CD8-positive, alpha-beta T cell (primary cell): ENCODE measurements at places on chromosomes 4 and X.

GRCh38 chr4:77695774-77696173 is 90.2 kb downstream of the CXCL13 start:
- no peak for DNase-seq

DNA sequence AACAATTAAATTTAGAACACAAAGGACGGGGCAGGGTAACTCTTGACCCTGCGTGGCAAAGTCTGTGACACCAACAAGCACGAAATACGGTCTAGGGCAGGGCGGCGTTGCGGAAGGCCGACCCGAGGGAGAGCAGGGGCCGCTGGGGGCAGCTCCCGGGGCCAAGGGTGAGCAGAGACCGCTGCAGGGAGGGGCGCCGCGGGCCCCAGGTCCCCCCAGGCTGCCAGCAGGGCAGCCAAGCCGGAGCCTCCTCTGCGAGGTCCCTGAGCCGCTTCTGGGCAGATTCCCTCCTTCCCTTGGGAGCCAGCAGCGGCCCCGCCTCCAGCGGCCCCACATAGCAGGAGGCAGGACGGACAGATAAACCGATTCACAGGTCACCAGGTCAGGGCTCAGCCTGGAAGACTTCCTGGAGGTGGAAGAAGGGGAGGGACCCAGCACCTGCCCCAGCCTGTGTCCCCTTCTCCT is 90.2 kb downstream of the FAM53A start:
- no peak for DNase-seq

DNA sequence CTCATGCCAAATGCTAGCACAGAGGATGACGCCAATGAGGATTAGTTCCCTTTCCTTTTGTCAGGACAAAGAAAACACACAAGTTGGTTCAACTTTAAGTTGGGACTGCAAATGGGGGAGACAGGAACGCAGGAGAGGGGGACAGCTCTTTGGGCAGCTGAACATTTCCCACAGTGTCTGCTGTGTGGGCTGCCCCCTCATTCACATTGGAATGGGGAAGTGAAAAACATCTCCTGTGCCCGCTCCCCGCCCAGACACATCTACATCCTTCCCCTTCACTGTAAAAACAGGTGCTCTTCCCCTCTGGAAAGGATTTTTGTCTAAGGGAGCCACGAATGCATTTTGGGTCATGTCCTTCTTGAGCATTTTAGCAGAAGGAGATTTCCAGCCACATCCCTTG is 44.5 kb upstream of the TBC1D9 start:
- no peak for DNase-seq

GRCh38 chr4:174709526-174709925 is 119.5 kb downstream of the GLRA3 start:
- no peak for DNase-seq

- no peak for DNase-seq
Observed at GRCh38 chr4:154120690-154121345, 331.9 kb upstream of the SFRP2 start.

DNA sequence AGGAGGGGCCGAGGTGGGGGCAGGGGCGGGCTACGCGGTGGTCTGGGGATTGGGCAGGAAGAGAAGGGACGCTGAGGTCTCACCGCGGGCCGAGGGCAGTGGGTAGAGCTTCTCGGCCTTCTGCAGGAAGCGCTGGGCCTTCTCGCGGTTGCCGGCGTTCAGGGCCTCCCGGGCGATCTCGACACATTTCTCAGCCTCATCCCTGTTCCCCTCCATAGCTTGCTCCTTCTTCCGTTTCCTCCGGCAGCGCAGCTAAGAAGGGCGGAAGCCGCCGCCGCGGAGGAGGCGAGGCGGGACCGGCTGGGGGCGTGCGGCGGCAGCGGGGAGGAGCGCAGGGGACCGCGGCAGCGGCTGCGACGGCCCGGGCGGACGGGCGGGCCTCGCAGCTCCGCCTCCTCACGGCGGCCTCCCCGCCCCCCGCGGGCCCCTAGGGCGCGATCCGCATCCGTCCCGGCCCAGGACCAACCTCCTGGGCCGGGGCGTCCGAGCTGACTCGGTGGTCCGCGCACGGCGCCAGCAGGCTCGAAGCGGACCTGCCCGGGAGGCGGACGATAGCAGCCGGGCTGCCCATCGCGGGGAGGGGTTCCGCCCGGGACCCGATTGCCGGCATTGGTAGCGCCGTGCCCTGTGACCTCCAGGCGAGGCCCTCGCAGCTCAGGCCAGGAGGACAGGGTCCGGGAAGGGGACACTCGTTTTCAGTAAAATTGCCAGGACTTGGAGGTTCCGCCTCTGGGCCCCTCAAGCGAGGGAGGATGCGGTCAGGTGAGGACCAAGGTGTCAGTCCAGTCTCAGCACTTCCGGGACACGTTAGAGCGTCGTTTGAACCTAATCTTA is at the start of gene DNAJB14:
TSS of gene DNAJB14 (minus strand) at position 263 of the 834 bp plus-strand sequence. CDS start at position 216, 47 bp downstream.
- peak; percentile 90 for DNase-seq

GRCh38 chr4:188485906-188486305 is 346.7 kb downstream of the TRIML1 start:
- no peak for DNase-seq
